Cardiac atrium fibroblast (primary cell): ENCODE measurements at places on chromosomes 2 and 18. TPM values are rescaled to one million over a fixed set of nuclear protein-coding genes. Genes with fewer than 3 reads are reported as not detected.

Gene IL18R1
- total RNA-seq = 4.5 and 5.3 TPM in 2 replicates

Gene CTDP1
- total RNA-seq = 16.6 and 19.0 TPM in 2 replicates

Gene IL1R1
- total RNA-seq = 258 and 301 TPM in 2 replicates

Gene C2orf81
- total RNA-seq = under 0.01 and 0.49 TPM in 2 replicates

Gene NT5DC4
- not detected in 2 replicates for total RNA-seq

Gene HSBP1L1
- 4.7 and 19.1 TPM in 2 replicates for total RNA-seq

Gene TEKT4
- total RNA-seq = not detected in 2 replicates

Gene ITGB6
- not detected in 2 replicates for total RNA-seq

Gene MAP3K19
- not detected in 2 replicates for total RNA-seq
